Activated CD4-positive, alpha-beta T cell treated with anti-CD3 and anti-CD28 coated beads for 4 hours (primary cell): ENCODE measurements at places on chromosomes 12 and 14.

DNA sequence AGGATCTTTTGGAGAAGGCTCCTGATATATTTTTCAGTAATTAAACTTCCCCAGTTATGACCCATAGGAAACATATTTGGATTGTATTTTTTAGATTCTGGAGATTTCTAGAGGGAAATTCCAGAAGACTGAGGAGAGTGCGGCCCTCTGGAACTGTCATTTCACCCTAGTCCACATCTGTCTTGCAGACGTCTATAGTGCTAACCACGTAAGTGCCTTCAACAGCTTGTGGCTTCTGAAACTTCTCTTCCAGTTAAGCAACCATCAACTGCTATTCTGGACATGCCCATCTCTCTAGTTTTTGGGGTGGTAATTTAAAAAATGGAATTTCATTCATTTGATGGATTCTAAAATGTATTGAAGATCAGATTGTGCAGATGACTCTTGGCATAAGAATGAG lies 1098.8 kb downstream of the TMEM121 start:
- DNase-seq: no peak

DNA sequence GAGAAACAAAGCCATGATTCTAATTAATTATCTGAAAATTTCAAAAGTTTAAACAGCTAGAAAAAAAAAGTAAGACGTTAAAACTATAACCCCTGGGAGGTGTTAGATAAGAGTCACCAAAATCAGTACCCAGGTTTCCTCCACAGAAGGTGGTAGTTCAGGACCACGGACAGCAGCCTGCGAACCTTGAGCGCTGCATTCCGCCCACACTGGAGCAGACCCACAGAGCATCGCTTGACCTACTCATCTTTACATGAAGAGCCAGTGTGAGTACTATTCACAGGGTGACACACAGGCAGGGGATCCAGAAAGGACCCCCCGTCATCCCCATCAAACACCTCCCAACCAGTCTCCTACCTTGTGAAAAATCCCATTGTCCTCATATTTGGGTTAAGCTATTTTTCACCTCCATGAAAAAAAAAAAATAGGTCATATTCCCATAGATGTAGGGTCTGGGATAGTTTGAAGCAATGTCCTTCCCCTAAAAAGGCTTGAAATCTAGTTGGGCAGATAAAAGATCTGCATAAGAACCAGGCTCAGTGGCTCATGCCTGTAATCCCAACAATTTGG lies 8.8 kb upstream of the CHGA start:
- DNase-seq: no peak

- no peak for DNase-seq
Measured at GRCh38 chr14:23123419-23123818, 4.4 kb upstream of the CEBPE start.

- DNase-seq: no peak
Measured at GRCh38 chr12:52739963-52740362, 36.6 kb upstream of the KRT77 start.

- no peak for DNase-seq
Measured at GRCh38 chr12:7609495-7609894, 56.2 kb downstream of the APOBEC1 start.

GRCh38 chr12:100799770-100800169 lies 5.2 kb downstream of the ANO4 start:
- no peak for DNase-seq

- no peak for DNase-seq
Measured at GRCh38 chr12:66823857-66824570, 145.1 kb upstream of the GRIP1 start.

DNA sequence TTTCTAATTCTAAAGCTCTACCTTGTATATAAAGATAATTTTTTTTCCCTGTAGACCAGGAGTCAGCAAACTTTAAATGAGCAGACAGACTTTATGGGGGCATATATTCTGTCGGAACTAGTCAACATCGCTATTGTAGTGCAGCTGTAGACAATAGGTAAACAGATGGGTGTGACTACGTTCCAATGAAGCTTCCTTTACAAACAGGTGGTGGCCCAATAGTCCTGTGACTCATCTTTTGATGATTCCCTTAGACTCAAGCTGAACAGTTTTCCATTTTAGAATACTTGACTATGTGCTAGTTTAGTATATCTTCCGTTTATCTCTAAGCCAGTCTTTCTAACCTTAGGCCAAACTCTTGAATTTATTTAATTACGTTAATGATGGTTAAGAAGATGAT lies 16.3 kb downstream of the MUCL1 start:
- no peak for DNase-seq

- DNase-seq: no peak
Measured at GRCh38 chr14:92997343-92998061, 74.6 kb downstream of the CHGA start.

- DNase-seq: no peak
Measured at GRCh38 chr14:65015391-65015790, 28.7 kb downstream of the FNTB start.

- DNase-seq: no peak
Measured at GRCh38 chr14:89137526-89138163, 279.4 kb downstream of the FOXN3 start.

- no peak for DNase-seq
Measured at GRCh38 chr14:95494456-95494855, 22.0 kb downstream of the SYNE3 start.

GRCh38 chr12:4762773-4763172 lies 42.6 kb downstream of the GALNT8 start:
- DNase-seq: no peak
